ENCODE measurements at places on chromosomes 3 and 15. TPM values are rescaled to one million over a fixed set of nuclear protein-coding genes. Genes with fewer than 3 reads are reported as not detected.

ACOX2 gene
- polyA plus RNA-seq = 19.0 TPM

GOLGA6B gene
- polyA plus RNA-seq = not detected

PAK6 gene
- 0.03 TPM for polyA plus RNA-seq

GRCh38 chr3:104556372-104557078, 810.2 kb upstream of the ALCAM start:
- peak; percentile 13 for DNase-seq
- H3K27ac ChIP-seq = no peak overlapping the region
- H3K36me3 ChIP-seq = no peaks in the 10 kb centered on the region
- H3K4me3 ChIP-seq = no peak overlapping the region
- H3K4me1 ChIP-seq = no peaks in the 10 kb centered on the region

DNA sequence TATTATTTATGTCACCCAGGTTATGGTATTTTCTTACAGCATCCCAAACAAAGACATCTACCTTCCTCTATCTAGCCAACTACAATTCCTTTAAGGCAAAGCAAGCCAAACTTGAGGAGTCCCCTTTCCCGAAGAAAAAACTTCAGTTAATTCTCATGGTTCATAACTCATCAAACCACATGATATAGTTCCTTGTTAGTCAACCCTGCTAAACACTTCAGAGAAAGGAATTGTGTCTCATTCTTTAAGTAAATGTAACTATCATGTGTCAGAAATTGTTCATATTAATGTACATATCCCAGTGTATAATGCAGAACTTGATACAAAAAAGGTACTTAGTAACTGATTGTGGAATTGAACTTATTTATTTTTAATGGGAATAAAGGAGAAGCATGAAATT, 44.4 kb downstream of the ST3GAL6 start:
- no peaks in the 10 kb centered on the region for H3K27me3 ChIP-seq
- peaks cover 12% of the 10 kb centered on the region for H3K36me3 ChIP-seq
- no peak for DNase-seq
- no peak overlapping the region for H3K4me3 ChIP-seq
